ENCODE measurements at places on chromosomes 6 and 20.

- DNase-seq = peak; percentile 33
Measured at GRCh38 chr20:6974838-6975237, 207.4 kb downstream of the BMP2 start.

- no peak for DNase-seq
Measured at GRCh38 chr6:4381381-4381780, 246.0 kb upstream of the ECI2 start.

- DNase-seq = no peak
Measured at GRCh38 chr6:83827050-83827449, 26.1 kb upstream of the RIPPLY2 start.

GRCh38 chr6:169186496-169187169 lies 67.0 kb downstream of the THBS2 start:
- DNase-seq = no peak

DNA sequence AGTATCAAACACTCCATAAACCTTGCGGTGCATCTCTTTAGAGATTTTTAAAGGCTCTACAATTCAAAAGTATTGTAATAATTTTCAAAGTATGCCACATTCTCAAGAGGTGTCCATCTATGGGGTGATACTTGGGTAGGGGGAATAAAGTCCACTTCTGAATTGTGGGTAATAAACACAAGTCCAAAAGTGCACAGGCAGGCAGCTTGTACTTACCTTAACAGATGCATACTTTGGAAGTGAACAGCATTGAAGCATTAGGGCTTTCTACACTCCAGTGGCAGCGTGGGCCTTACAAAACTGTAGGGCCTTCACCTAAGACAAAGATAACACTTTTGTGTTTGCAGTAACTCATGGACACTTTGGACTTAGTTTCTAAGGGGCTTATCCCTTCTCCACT lies 58.6 kb downstream of the AIG1 start:
- no peak for DNase-seq

DNA sequence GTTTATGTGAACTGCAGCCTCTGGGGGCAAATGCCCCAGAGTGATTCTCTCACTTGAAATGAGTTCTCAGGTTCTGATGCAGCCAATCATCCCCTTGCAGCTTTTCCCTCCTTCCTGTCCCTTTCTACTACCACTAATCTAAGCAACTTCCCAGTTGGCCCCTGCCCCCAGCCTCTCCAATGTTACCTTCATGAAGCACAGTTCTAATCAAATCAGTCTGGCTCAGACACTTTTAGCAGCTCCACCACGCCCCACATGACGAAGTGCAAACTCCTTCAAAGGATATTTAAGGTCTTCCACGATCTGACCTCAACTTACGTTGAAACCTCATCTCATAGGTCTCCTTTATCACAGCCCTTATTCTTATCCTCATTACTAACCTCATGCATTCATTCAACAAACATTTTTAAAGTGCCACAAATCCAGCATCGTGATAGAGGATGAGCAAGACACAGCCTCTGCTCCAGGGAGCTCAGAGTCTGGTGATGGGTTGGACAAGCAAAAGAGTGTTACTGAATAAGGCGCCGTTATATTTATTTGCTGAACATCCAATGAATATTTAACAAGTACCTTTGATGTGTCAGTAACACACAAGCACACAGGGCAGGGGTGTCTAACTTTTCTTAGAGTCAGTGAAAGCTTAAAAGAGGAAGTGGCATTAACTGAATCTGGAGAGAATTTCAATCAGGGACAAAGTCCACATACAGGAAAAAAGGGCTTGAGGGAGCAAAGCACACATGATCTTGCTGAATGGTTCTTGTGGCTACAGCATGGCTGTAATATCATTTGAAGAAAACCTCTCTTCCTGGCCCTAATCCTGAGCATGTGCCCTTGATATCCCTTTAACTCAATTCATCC lies 20.4 kb upstream of the DTNBP1 start:
- DNase-seq = no peak

- DNase-seq = no peak
Measured at GRCh38 chr6:151701911-151702562, 105.4 kb upstream of the ESR1 start.

- DNase-seq = no peak
Measured at GRCh38 chr6:163381118-163381756, 33.3 kb upstream of the QKI start.
